Stimulated activated CD8-positive, alpha-beta memory T cell treated with anti-CD3 and anti-CD28 coated beads, Interleukin-4, amount 100 ng/mL, for 48 hours (primary cell): ENCODE measurements at places on chromosomes 5 and 9.

- peak; percentile 52 for DNase-seq
Observed at GRCh38 chr5:38420691-38421390, 135.6 kb downstream of the LIFR start.

- no peak for DNase-seq
Observed at GRCh38 chr9:131701789-131702337, 38.0 kb downstream of the RAPGEF1 start.

DNA sequence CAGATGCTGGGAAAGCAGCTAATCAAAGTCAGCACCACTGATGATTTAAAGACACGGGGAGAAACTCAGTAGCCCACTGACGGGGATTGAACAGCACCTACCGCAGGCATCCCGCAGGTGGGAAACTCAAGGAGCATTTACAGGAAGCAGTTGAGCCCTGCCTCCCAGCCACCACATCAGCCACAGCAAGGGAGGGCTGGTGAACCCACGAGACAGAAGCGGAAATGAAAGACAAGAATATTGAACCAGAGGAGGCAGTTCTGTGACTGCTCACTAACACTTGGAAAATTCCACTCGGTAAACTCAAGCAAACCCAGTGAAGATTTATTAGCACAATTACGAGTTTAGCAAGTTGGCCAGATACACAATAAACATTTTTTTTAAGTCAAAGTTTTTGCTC is 10.6 kb upstream of the FAM163B start:
- peak; percentile 57 for DNase-seq

GRCh38 chr9:130042885-130043653 is at the start of gene FNBP1:
TSS of gene FNBP1 (minus strand) at chr9:130043189. CDS start at chr9:130042975, 214 bp downstream.
- DNase-seq, result peak; percentile 82

- DNase-seq, result no peak
Observed at GRCh38 chr9:130142641-130143040, 29.6 kb upstream of the NCS1 start.

DNA sequence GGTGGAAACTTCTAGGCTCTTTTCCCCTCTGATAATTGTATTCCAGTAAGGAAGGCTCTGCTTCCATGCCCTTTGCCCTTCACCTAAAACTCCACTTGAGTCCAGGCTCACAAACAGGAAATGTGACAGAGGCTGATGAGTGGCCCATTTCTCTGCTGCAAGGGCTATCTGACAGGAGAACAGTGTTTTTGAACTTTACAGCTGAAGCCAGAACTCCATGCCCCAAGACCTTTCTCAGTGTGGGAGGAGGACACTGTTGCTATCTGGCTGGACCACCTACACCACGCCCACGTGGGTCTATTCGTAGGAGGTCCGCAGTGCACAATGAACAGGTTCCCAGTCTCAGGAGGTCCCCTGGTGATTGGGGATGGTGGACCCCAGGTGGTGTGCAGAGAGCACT is 13.6 kb downstream of the GGTA1 start:
- no peak for DNase-seq

DNA sequence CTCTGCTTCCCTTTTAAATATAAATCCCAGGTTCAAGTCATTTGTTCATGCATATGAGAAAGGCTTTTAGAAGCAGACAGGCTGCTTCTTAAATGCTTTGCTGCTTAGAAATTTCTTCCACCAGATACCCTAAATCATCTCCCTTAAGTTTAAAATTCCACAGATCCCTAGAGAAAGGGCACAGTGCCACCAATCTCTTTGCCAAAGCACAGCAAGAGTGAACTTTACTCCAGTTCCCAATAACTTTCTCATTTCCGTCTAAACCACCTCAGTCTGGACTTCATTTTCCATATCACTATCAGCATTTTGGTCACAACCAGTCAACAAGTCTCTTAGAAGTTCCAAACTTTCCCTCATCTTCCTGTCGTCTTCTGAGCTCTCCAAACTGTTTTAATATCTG is 679.8 kb upstream of the FTMT start:
- DNase-seq, result no peak

- DNase-seq, result no peak
Observed at GRCh38 chr5:147403651-147404640, 105.9 kb downstream of the DPYSL3 start.

DNA sequence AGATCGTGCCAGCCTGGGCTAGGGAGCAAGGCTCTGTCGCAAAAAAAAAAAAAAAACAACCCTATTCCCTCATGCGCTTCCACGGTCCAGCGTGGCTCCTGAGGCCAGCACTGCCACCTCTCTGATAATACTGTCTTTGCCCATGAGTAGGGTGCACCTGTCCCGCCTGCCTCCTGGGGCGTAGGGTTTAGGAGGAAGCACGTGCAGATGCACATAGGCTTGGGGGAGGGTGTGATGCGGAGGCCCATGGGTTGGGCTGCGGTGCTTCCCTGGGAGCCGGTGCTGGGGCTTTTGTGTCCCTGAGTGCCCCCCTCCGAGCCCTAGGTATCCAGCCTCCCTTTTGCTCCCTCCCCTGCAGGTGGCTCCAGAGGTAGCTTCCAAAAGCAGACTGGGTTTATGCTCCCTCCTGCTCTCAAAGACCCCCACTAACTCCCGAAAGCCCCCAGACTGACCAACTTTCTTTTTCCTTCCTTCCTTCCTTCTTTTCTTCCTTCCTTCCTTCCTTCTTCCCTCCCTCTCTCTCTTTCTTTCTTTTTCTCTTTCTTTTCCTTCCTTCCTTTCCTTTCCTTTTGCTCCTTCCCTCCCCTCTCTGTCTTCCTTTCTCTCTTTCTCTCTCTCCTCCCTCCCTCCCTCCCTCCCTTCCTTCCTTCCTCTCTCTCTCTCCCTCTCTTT is 12.8 kb downstream of the FGFR4 start:
- no peak for DNase-seq

- no peak for DNase-seq
Observed at GRCh38 chr9:131853434-131853833, 113.6 kb upstream of the RAPGEF1 start.

- DNase-seq, result no peak
Observed at GRCh38 chr9:76873821-76874220, 32.1 kb downstream of the PRUNE2 start.

GRCh38 chr5:2307631-2308030 is 424.9 kb upstream of the IRX4 start:
- DNase-seq, result no peak

DNA sequence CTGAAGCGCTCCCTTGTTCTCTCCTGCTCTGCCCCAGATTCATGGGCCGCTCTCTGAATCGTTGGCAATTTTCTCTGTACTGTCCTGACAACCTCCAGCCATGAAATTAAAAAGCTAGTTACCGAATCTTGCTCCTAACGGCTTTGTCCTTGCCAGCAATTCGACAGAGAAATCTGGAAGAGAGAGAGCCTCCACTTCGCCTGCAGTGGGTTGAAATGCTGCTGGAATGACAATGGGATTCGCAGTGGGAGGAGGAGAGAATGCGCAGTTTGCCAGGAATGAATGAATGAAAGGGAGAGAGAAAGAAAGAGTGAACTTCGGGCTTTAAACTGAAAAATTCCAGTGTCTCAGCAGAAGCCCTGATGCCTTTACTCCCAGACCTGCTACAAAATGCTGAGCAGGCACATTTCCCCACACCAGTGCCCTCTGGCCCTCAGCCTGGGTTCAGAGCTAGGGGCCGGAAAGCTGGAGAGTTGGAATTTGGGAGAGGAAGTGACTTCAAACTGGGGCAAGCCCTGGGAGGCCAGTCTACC is 11.5 kb upstream of the BOD1 start:
- no peak for DNase-seq

- peak; percentile 30 for DNase-seq
Observed at GRCh38 chr5:6721442-6721841, 8.2 kb downstream of the TENT4A start.

- peak; percentile 28 for DNase-seq
Observed at GRCh38 chr5:172243302-172243701, 40.3 kb downstream of the UBTD2 start.

- no peak for DNase-seq
Observed at GRCh38 chr5:31860726-31861433, 221.9 kb downstream of the PDZD2 start.

DNA sequence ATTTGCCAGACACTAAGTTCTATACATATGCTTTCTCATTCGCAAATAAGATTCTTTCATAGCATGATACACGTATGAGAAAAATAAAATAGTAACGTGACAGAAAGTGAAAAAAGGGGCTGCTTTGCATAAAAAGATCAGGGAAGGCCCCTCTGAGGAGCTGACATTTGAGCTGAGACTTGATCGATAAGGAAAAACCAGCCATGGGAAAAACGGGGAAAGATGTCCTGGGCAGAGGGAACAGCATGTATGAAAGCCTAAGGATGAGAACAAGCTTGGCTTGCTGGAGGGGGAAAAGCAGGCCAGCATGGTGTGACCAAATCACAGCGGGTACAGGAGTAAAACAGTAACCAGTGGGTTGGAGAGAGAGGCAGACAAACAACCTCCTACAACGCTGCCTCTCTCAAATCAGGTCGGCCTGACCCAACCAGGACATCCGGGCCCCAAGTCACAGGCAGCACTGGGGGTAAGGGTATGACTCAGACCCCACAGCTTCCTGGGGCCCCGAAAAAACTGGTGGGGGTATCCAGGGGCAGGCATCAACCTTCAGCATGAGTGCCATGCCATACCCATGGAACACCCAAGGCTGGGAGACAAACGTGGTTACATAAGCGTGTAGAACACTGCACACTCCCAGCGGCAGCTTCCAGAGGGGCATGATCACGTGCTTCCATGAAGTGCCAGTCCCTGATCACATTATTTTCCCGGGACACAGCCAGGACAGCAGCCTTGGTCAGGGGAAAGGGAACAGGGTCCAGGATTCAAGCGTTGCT is 2.2 kb downstream of the TNIP1 start:
- DNase-seq, result peak; percentile 85

GRCh38 chr9:124342776-124343485 is 72.3 kb downstream of the PSMB7 start:
- no peak for DNase-seq

GRCh38 chr9:216866-217265 is 2.2 kb downstream of the DOCK8 start:
- DNase-seq, result no peak

DNA sequence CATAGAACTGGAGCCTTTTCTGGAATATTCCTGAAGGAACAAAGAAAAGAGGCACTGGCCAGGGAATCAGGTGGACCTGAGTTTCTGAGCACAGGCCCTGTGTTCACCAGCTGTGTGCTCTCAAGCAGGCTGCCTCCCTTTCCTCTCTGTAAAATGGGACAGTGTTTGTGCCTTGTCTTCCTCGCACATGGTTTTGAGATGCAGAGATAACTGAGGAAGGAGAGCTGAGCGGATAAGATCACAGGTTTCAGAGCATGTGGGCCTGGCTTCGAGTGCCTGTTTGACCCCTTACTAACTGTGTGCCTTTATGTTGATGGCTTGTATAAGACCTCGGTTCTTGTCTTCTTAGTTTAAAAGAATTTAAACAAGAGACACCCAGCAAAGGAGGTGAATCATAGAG is 46.2 kb upstream of the HAND1 start:
- DNase-seq, result no peak

DNA sequence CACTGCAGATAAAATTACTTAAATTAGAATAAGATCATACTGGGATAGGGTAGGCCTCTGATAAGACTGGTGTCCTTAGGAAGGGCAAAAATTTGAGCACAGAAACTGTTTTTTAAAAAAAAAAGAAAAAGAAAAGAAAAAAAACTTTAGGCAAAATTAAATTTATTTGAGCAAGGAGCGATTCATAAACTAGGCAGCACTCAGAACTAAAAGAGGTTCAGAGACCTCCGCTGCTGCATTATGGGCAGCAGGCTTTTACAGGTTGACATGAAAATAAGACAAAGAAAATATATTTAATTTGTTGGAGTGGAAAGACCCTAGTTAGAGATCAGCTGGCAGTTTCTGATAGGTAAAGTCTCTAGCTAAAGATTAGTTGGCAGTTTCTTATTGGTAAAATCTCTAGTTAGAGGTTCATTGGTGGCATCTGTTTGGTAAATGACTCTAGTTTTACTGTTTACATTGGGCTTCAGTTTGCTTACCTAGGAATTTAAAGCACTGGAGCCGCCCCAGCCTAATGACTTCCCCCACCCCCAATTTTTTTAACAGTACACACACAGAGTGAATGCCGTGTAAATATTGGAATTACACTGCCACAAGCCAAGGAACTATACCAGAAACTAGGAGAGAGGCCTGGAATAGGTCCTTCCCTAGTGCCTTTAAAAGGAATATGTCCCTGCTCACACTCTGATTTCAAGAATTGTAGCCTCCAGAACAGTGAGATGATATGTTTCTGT is 4.5 kb upstream of the PLPP6 start:
- no peak for DNase-seq

DNA sequence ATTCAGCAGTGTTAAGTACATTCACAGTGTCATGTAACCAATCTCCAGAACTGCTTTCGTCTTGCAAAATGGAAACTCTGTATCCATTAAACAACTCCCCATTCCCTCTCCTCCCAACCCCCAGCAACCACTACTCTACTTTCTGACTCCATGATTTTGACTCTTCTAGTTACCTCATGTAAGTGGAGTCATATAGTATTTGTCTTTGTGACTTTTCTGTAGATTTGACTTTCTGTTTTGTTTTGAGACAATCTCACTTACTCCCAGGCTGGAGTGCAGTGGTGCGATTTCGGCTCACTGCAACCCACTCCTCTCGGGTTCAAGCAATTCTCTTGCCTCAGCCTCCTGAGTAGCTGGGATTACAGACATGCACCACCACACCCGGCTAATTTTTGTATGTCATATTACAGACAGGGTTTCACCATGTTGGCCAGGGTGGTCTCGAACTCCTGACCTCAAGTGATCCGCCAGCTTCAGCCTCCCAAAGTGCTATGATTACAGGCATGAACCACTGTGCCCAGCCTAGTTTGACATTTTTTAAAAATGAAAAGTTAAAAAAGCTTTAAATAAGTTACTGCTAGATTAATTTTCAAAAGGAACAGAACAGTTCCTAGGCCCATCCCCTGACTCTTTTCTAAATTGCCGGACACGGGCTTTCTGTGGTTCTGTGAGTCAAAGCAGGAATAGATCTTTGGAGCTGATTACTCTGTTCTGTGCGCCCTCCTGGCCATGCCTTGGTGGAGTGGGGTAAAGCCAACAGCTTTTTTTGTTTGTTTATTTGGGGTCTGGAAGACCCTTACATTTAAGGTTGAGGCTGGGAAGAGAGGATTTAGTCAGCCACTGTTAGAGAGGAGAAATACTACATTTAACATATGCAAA is 59.3 kb downstream of the RALGPS1 start:
- DNase-seq, result no peak

GRCh38 chr9:109918339-109919163 is 138.6 kb downstream of the PALM2AKAP2 start:
- DNase-seq, result peak; percentile 68

GRCh38 chr5:135319458-135319857 is 79.6 kb downstream of the MACROH2A1 start:
- DNase-seq, result peak; percentile 6

DNA sequence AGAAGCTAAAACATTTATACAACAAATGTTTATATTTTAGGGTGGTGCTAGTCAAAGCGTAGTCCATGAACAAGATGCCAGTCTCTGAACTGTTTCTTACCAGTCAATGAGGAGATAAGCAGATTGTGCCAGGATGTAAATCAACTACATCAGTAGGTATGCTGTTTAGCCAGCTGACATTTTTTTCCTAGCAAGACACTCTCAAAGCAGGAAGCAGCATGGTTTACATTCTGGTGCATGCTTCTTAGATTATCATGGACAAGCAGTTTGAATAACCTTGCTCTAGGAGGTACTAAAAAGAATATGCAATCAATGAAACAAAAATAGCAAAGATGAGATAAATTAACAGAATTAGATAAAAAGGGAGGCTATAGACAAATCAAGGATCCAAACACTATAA is 17.0 kb downstream of the TICAM2 start:
- DNase-seq, result no peak

GRCh38 chr9:13427587-13427986 is 148.1 kb upstream of the MPDZ start:
- DNase-seq, result no peak
